Right cardiac atrium (tissue), 5 donors: ENCODE measurements at places on chromosomes 6 and 20. TPM values are rescaled to one million over a fixed set of nuclear protein-coding genes. Genes with fewer than 3 reads are reported as not detected.

GRCh38 chr20:31974951-31975487 is 7.1 kb downstream of the XKR7 start:
- DNase-seq = no peak

GRCh38 chr6:128305228-128305627 is 215.2 kb downstream of the PTPRK start:
- DNase-seq = no peak

GRCh38 chr6:53264915-53265607 is 83.7 kb downstream of the ELOVL5 start:
- no peak for DNase-seq

DNA sequence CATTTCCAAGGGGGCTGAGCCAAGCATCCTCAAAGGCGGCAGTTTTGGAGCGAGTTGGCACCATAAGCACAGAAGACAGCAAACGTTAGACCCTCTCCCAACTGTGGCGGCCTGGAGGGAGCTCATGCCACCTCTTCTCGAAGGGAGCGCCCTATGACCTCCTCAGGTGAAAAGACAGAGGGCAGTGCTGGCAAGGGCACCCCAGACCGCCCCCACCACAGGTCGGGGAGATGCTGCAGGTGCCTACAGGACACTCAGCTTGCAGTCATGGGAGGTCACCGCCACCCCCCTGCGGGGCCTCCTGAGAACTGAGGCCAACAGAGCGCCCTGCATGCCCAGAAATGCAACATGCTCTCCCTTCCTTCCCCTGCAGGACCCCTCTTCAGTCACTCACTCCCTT is 45.1 kb upstream of the BHLHE23 start:
- no peak for DNase-seq

- DNase-seq = no peak
Observed at GRCh38 chr6:169101981-169102380, 151.7 kb downstream of the THBS2 start.

- DNase-seq = no peak
Observed at GRCh38 chr6:22466665-22467245, 102.6 kb upstream of the HDGFL1 start.

PTCRA gene
- not detected for total RNA-seq

- no peak for DNase-seq
Observed at GRCh38 chr6:45568626-45569025, 190.9 kb upstream of the SUPT3H start.

GRCh38 chr6:41652866-41653652 is 14.8 kb downstream of the MDFI start:
- DNase-seq = no peak

- DNase-seq = no peak
Observed at GRCh38 chr6:130680116-130680515, 147.1 kb upstream of the SMLR1 start.

OARD1 gene
- 18.2 TPM for total RNA-seq

- no peak for DNase-seq
Observed at GRCh38 chr20:38550274-38550673, 30.7 kb upstream of the ADIG start.

DNA sequence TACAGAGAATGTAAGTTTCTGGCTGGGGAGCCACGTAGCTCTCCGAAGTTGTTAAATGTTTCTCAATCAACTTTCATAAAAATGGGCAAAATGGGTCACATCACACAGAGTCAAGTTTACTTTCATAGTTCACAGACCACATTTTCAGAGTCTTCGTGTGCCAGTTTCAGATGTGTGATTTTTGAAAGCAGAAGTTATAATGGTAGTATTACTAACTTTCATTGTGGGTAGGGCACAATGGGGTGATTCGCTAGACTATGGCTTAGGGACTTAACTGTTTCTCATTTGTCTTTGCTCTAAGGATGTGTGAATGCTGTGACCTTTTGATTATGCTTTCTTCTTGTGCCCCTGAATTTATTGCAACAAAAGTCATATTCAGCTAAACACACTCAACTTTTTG is 109.0 kb upstream of the SUPT3H start:
- no peak for DNase-seq

DNA sequence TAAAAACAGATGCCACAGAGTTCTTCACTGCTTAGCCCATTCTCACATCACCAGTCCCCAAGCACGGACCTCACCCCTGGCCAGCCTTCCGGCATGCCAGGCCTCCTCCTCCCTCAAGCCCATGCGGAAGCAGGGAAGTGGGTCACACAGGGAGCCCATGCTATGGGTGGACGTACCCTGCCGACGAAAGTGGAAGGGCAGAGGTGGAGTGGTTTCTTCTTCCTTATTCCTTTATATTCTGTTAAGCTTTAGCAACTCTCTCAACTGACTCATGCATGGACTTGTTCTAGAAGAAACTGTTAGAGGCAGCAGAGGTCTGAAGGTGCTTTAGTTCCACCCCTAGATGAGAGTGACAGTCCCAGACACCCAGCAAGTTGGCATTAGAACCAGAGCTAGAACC is 118.6 kb downstream of the LY86 start:
- no peak for DNase-seq

MOCS1 gene
- 24.1 TPM for total RNA-seq
